CD4-positive, alpha-beta memory T cell (primary cell): ENCODE measurements at places on chromosomes 16 and 17.
A peak's percentile ranks its signal among the peaks of the same experiment; 100 is the strongest.

DNA sequence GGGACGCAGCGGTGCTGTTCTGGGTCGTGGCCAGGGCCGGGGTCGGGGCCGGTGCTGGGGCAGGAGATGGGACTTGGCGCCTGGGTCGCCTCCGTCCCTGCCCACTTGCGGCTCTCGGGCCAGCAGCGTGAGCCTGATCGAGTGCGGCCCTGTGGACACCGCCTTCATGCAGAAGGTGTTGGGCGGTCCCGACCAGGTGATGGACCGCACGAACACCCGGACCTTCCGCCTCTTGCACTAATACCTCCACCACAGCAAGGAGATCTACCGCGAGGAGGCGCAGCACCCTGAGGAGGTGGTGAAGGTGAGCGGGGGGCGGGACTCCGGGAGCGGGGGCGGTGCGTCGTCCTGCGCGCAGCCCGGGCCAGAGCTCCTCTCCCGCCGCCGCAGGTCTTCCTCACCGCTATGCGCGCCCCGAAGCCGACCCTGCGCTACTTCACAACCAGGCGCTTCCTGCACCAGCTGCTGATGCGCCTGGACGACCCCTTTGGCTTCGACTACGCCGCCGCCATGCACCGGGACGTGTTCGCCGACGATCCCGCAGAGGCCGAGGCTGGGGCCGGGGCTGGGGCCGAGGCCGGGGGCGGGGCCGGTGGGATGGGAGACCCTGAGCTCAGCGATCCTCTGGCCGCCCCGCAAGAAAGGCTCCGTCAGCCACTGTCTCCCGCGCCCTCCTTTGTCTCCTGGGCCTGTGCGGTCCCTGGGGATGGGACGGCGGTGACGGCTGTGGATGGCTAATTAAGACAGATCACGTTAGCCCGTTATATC, 4.5 kb upstream of the HSD17B1 start:
- peak; percentile 74 for DNase-seq

DNA sequence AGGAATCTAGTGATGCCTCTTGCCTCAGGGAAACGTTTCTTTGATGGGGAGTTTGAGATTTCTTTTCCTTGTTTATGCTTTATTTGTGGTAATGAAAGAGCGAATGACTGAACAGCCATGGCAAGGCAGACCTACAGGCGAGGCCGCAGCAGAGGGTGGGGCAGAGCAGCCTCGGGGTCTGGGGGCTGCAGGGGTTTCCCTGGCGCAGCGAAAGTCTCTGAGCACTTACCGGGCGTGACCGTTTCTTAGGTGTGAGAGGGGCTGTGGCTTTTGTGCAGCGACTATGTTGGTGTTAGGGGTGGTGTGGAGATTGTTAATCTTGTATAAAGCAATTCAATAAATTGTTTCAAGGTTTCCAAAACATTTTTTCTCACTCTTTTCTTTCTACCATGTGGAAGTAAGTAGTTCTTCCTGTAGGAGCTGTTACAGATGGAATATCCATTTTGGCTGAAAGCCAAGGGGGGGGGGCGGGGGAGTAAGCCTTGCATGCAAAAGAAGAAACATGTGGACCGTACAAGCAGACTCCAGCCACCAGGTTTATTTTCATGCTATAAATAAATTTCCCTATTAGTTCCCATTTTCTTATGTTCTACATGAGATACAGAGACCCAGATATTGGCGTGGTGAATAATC, 34.8 kb downstream of the UBN1 start:
- no peak for DNase-seq

DNA sequence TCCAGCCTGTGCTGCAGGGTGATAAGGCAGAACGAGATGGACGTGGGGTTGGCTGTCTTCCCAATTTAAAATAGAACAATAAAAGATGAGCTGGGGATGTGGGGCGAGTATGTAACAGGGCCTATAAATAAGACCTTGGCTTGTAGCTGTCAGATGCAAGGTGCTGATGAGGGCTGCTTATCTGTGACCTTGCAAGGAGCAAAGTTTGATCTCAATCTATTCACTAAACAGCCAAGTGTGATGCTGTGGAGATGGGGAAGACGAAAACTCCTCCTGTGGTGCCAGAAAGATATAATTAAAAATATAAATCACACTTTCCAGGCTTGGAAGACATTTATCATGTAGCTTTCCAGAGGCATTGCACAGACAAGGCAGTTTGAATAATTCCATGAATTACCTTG, 26.7 kb upstream of the TEX2 start:
- DNase-seq: no peak

DNA sequence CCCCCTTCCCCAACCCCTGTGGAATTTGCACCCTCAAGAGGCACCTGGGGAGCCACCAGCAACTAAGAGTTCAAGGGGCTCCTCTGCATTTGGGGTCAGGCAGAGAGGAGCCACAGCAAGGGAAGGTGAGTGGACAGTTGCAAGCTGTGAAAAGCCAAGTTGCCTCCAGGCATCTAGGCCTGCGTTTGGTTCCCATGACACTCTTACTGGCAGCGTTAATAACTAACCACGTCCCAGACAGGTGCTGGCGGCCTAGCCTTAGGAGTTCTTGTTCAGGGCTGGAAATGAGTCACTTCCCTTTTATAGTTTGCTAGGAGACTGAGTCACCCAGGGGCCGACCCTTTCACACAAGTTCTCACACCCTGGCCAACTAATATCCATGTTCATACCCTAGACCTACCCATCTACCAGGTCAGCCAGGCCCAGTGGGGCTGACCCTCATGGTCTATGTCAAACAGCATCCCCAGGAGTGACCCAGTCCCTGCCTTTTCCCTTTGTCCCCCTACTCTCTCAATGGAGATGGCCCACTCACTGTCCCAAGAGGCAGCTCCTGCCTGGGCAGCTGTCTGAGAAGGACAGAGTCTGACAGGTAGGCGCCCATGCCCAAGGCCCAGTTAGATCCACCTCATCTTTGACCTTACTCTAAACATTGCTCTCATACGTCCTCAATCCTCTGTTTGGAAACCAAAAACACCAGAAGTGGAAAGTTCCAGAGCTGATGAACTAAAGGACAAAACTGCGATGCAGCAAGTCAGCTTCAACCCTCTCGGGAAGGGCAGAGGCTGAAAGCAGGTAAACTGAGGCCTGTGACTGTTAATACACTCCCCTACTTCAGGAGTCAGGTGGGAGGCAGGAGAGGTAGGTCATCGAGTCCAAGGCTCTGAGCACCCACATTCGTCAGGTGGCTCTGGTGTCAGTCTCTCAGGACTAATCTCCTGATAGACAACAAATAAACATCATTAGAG, 300.6 kb downstream of the SOX9 start:
- no peak for DNase-seq

- no peak for DNase-seq
Measured at GRCh38 chr17:44001461-44001920, 2.9 kb upstream of the NAGS start.

GRCh38 chr17:7133424-7133823, 18.8 kb upstream of the ASGR2 start:
- DNase-seq: peak; percentile 28

DNA sequence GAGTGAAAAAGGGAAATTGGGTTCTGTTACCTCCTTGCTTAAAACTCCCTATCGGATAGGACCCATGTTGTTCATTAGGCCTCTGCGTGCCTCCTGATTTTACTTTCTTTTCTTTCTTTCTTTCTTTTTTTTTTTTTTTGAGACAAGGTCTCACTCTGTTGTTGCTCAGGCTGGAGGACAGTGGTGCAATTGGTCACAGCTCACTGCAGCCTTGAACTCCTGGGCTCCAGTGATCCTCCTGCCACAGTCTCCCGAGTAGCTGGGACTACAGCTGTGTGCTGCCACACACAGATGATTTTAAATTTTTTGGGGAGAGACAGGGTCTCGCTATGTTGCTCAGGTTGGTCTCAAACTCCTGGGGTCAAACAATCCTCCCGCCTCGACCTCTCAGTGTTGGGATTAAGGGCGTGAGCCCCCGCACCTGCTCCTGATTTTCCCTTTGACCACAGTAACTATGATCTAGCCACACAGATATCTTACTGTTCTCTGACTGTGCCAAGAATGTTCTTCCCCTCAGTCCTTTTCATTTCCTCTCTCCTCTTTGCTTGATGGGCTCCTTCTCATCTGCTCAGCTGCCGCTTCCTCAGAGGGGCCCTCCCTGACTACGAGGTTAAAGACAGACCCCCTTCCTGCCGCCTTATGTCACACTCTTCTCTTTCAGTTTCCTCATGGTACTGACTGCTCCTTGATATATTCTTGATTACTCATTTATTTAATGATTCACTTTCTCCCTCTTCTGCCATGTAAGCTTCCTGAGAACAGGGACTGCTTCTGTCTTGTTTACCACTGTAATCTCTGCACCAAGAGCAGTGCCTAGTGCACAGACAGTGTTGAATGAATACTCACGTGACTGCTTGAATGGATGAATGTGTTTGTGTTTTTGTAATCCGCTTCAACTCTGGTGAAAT, 44.3 kb downstream of the LCMT1 start:
- DNase-seq: no peak

GRCh38 chr17:57999496-58000017, 7.5 kb downstream of the SRSF1 start:
- DNase-seq: peak; percentile 74

GRCh38 chr16:66468321-66468965, 41.3 kb downstream of the BEAN1 start:
- DNase-seq: no peak

GRCh38 chr16:14310519-14310991, 239.4 kb downstream of the MRTFB start:
- no peak for DNase-seq

DNA sequence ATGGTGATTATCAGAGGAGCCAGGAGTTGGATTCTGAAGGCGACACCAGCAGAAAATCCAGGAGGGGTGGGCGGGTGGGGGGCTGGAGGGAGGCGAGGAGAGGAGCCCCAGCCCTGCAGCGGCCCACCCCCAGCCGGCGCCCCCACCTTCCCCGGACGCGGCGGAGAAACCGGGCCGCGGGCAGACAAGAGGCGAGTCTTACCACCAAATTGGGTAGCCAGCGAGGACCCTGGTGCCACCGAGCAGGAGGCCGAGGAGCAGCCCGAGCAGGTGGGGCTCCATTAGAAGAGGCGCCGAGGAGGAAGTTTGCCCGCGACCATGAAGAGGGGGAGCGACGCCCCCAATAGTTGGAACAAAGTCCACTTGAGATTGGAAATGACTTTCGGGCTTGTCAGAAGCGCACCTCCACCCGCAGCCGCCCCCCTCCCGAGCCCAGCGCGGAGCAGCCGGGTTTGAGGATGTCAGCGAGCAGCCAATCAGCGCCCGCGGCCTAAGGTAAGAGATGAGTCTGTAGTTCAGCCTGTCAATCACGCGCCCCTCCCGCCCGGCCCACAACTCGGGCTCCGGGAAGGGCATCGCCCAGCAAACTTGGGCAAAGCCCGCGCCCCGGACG, at the start of gene WNT3:
TSS of gene WNT3 (minus strand) at position 377 of the 613 bp plus-strand sequence. CDS start at position 282, 95 bp downstream.
- DNase-seq: no peak

GRCh38 chr17:65434251-65434650, 127.2 kb downstream of the AXIN2 start:
- DNase-seq: no peak

GRCh38 chr17:72362376-72363088, 241.7 kb downstream of the SOX9 start:
- DNase-seq: no peak

DNA sequence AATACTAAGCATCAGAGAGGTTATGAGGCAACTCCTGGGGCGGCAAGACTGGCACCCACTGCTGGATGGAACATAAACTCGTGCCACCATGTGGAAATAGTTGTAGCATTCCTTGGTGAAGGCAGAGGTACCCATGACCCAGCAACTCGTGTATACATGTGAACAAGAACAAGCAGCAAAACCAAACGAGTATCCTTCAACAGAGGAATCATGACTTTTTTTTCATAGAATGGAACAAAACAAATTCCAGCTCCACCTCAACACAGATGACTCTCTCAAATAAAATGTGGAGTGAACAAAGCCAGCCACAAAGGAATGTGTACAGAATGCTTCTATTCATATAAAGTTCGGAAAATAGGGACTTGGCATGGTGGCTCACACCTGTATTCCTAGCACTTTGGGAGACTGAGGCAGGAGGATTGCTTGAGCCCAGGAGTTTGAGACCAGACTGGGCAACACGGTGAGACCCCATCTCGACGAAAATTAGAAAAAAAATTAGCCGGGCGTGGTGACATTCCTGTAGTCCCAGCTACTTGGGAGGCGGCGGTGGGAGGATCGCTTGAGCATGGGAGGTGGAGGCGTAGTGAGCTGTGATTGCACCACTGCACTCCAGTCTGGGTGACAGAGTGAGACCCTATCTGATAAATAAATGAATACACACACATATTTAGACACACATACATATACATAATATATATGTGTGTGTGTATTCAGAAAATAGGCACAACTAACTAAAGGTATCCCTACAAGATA, 35.3 kb downstream of the B9D1 start:
- DNase-seq: no peak

DNA sequence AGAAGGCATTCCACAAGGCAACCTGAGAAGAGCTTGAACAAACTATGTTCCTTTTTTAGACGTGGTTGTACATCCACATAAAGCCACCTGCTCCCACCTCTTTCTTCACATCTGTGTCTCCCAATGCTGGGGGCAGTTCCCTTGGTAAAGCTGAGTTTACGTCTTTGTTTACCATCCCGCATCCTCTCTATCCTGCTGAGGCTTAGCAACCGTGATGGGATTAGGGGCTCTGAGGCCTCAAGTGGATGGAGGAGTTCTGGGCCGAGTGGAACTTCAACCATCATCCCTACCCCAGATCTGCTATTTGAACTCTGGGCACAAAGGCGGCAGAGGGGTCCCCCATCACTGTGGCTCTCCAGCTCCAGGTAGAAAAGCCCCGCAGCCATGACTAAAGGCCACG, 94.2 kb upstream of the CREBBP start:
- no peak for DNase-seq

GRCh38 chr16:57619606-57620334, 8.7 kb upstream of the ADGRG1 start:
- DNase-seq: no peak

- DNase-seq: peak; percentile 50
Measured at GRCh38 chr17:50816771-50817751, 18.3 kb upstream of the WFIKKN2 start.

DNA sequence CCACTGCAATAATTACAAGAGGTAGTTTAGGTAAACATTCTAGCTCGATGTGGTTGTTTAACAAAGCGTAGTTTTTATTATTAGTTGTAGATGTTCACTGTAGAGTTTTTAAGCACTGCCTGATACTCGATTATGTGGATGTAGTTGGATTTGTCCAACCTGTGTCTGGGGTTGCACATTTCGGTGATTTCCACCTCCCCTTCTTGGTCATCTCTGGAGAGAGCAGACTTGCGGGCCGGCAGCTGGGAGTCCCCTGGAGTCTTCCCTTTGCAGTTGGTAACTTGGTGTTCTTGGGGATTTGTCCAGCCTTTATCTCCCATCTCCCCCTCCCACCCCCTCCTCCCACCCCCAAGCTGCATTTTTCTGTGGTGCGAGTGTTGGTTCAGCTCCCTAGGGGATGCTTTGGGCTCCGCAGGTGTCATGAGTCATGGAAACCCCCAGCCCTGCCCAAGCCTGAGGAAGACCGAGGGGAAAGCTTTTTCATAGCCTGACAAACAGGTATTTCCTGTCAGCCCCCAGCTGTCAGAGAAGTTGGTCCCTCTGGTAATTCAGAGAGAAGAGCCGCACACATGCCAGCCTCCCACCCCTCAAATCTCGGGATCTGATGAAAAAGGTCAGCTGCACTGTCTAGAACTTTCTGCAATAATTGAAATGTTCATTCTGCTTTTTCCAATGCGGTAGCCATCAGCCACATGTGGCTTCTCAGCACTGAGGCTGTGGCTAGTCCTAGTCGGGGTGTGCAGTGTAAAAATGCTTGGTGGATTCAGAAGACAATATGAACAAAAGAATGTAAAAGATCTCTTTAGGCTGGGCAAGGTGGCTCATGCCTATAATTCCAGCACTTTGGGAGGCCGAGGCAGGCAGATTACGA, 50.3 kb downstream of the KSR1 start:
- DNase-seq: no peak
